CD4-positive, CD25-positive, alpha-beta regulatory T cell (primary cell): ENCODE measurements at places on chromosomes 4 and X. TPM values are rescaled to one million over a fixed set of nuclear protein-coding genes. Genes with fewer than 3 reads are reported as not detected.

The PTPN13 gene
- total RNA-seq, result 4.6 TPM

DNA sequence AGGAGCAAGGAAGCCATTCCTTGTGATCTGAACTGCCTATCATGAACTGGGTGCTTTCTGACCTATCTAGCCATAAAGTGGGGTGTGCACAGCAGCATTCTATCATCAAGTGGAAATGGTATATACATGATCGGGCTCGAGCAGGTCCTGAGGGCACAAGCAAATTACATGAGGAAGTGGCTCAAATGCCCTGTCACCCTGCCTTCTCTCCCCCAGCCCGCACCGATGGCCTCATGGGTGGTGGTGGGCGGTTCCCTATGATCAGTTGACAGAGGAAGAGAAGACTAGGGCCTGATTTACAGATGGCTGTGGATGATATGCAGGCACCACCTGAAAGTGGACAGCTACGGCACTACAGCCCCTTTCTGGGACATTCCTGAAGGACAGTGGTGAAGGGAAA, 46.3 kb upstream of the BCLAF3 start:
- no peak for DNase-seq
- no peaks in the 10 kb centered on the region for H3K36me3 ChIP-seq
- H3K27ac ChIP-seq, result no peak overlapping the region
- H3K4me1 ChIP-seq, result no peaks in the 10 kb centered on the region
- no peak overlapping the region for H3K4me3 ChIP-seq

The CSAG3 gene
- not detected for total RNA-seq

- H3K36me3 ChIP-seq, result peaks cover 42% of the 10 kb centered on the region
- DNase-seq, result no peak
- H3K4me3 ChIP-seq, result no peak overlapping the region
- H3K27me3 ChIP-seq, result no peaks in the 10 kb centered on the region
These were observed 50.9 kb upstream of the CPLX1 start for GRCh38 chr4:876780-877179.

- DNase-seq, result no peak
- no peaks in the 10 kb centered on the region for H3K36me3 ChIP-seq
- no peak overlapping the region for H3K27ac ChIP-seq
- no peak overlapping the region for H3K4me3 ChIP-seq
- no peaks in the 10 kb centered on the region for H3K4me1 ChIP-seq
These were observed 977.1 kb upstream of the PRKX start for GRCh38 chrX:4690521-4690920.

GRCh38 chr4:168831919-168832762, 177.9 kb downstream of the CBR4 start:
- H3K4me1 ChIP-seq, result peaks cover 16% of the 10 kb centered on the region
- peaks cover 30% of the 10 kb centered on the region for H3K27me3 ChIP-seq
- peak; percentile 8 for DNase-seq
- no peak overlapping the region for H3K4me3 ChIP-seq

The PLXNB3 gene
- total RNA-seq, result 0.52 TPM

GRCh38 chrX:40773188-40773587, 37.8 kb upstream of the MED14 start:
- no peaks in the 10 kb centered on the region for H3K36me3 ChIP-seq
- no peak overlapping the region for H3K4me3 ChIP-seq
- H3K27ac ChIP-seq, result no peak overlapping the region

DNA sequence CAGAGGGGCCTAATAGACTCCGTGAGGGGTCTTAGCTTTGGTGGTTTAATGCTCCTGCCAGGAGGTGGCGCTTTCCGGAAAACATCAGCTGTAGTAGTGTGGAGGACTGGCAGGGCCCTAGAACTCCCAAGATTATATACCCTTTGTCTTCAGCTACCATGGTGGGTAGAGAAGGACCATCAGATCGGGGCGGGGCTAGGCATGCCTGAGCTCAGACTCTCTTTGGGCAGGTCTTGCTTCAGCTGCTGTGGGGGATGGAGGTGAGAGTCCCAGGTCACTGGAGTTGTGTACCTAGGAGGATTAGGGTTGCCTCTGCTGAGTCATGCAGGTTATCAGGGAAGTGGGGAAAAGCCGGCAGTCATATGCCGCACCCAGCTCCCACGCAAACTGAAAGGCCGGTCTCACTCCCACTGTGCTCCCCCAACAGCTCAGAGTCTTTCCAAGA, 63.0 kb upstream of the AGA start:
- H3K36me3 ChIP-seq, result no peaks in the 10 kb centered on the region
- H3K4me1 ChIP-seq, result no peaks in the 10 kb centered on the region
- no peak overlapping the region for H3K27ac ChIP-seq
- no peaks in the 10 kb centered on the region for H3K27me3 ChIP-seq
- no peak overlapping the region for H3K4me3 ChIP-seq

DNA sequence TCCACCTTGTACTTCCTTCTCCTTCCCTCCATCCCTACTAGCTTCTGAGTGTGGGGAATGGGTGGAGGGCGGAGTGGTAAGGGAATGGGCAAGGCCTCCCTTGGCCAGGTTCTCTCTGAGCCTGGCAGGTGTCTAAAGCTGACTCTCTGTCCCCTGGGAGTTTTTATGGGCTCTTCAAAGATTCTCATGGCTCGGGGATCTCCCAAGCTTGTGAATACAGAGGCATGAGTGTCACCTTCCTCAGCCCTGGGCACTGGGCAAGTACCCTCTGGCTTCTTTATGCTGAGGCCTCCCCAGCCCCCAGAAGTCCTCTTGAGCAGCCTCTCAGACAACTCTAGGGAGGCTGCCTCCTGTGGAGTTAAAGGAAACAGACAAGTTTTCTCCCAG, 32.5 kb upstream of the DDX3X start:
- no peak overlapping the region for H3K4me3 ChIP-seq
- no peaks in the 10 kb centered on the region for H3K36me3 ChIP-seq
- no peaks in the 10 kb centered on the region for H3K27me3 ChIP-seq
- no peaks in the 10 kb centered on the region for H3K4me1 ChIP-seq
- DNase-seq, result no peak

The CNKSR2 gene
- 14.7 TPM for total RNA-seq

GRCh38 chr4:26152056-26152455, 168.8 kb upstream of the RBPJ start:
- H3K4me3 ChIP-seq, result no peak overlapping the region
- H3K36me3 ChIP-seq, result no peaks in the 10 kb centered on the region
- H3K27me3 ChIP-seq, result no peaks in the 10 kb centered on the region
- no peaks in the 10 kb centered on the region for H3K4me1 ChIP-seq
- no peak overlapping the region for H3K27ac ChIP-seq

GRCh38 chr4:121535351-121535750, 154.5 kb upstream of the QRFPR start:
- H3K27ac ChIP-seq, result no peak overlapping the region
- H3K36me3 ChIP-seq, result no peaks in the 10 kb centered on the region
- H3K4me3 ChIP-seq, result no peak overlapping the region

DNA sequence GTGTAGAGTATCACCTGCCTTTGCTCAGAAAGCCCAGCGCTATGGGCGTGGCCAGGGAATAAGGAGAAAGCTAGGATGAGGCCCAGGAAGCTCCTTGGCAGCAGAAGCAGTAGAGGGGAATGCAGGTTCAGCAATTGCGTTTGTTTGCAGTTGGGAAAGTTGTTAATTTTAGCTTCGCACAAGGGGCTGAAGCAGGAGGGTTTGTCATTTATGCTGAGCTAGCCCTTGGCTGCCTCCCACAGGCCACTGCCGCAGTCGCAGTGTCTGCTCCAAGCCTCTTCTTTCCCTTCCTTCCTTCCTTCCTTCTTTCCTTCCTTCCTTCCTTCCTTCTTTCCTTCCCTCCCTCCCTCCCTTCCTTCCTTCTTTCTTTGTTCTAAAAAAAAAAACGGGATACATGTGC, 21.5 kb downstream of the FRMPD3 start:
- no peaks in the 10 kb centered on the region for H3K27me3 ChIP-seq
- H3K27ac ChIP-seq, result no peak overlapping the region
- DNase-seq, result no peak
- H3K4me3 ChIP-seq, result no peak overlapping the region

The GYPB gene
- total RNA-seq, result not detected

DNA sequence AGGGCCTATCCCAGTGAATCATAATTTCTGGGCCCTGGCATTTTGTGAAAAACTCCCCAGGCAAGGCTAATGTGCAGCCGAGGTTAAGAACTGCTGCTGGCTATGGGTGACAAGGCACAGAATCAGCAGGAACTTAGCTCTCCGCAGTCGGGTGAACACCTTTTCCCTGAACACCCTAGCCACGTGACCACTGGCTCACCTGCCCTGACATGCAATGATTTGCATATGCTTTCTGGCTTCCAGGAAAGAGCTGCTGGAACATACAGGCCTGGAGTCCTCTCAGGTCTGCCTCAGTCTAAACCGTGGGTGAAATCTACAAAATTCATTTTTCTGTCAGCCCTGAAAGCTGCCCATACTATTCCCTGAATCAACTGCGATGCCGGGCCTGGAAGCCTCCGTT, 56.6 kb downstream of the ZNF827 start:
- H3K27ac ChIP-seq, result no peak overlapping the region
- H3K27me3 ChIP-seq, result no peaks in the 10 kb centered on the region
- H3K4me3 ChIP-seq, result no peak overlapping the region

DNA sequence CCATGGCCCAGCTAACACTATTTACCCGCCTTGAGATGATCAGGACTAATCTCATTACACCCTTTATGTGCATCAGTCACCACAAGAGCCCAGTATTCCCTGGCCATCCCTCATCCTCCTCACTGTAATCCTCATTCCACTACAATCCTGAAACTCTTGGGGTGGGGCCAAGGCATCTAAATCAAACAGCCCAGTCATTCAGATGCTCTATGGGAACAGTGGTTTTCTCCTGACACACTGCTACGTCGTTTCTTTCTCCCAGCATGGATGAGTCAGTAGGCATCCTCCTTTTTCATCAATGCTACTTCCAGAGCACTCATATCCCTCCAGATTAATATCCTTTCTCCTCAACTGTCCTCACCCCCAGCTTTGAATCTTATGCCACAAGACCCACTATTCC, 5.6 kb downstream of the SDAD1 start:
- H3K4me3 ChIP-seq, result no peak overlapping the region
- H3K4me1 ChIP-seq, result peaks cover 30% of the 10 kb centered on the region
- H3K27me3 ChIP-seq, result no peaks in the 10 kb centered on the region
- H3K27ac ChIP-seq, result no peak overlapping the region

The LEF1 gene
- total RNA-seq, result 469 TPM

GRCh38 chr4:122921971-122922876, at the start of gene NUDT6:
Gene NUDT6 (minus strand): TSS chr4:122922597. CDS start chr4:122922572, 25 bp downstream.
- H3K4me3 ChIP-seq, result peak within 1 kb of the TSS; percentile 95

The HAND2 gene
- total RNA-seq, result not detected

DNA sequence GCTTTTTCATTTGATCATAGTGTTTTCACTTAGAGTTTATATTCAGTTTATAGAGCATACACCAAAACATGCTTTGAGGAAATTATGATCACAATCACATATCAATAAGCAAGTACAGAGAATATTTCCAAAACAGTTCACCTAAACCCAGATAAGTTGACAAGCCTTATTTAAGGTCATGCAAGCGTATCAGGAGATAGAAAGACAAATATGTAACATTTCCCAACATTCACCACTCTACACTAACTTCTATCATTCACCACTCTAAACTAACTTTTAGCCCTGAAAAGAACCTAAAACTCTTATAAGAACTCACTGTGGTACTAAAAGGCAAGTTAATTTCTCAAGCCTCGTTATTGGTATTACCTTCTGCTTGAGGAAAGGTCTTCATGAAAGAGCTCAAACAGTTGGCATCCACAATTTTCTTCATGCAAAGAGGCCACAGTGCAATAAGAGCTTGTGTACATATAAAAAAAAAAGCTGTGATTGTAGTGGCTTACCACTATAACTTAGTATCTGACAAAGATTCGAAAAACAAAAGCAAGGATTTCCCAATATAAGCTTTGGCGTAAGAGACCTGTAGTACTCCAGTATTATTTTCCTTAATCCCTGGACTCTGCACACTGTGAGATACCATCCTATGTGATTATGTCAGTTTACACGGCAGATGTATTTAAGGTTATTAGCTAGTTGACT, 903.3 kb downstream of the STIM2 start:
- H3K4me1 ChIP-seq, result no peaks in the 10 kb centered on the region
- no peaks in the 10 kb centered on the region for H3K36me3 ChIP-seq
- H3K4me3 ChIP-seq, result no peak overlapping the region

- no peaks in the 10 kb centered on the region for H3K4me1 ChIP-seq
- no peaks in the 10 kb centered on the region for H3K27me3 ChIP-seq
- no peak overlapping the region for H3K4me3 ChIP-seq
- no peak overlapping the region for H3K27ac ChIP-seq
- peaks cover 82% of the 10 kb centered on the region for H3K36me3 ChIP-seq
These were observed 18.1 kb downstream of the USP38 start for GRCh38 chr4:143202824-143203223.

DNA sequence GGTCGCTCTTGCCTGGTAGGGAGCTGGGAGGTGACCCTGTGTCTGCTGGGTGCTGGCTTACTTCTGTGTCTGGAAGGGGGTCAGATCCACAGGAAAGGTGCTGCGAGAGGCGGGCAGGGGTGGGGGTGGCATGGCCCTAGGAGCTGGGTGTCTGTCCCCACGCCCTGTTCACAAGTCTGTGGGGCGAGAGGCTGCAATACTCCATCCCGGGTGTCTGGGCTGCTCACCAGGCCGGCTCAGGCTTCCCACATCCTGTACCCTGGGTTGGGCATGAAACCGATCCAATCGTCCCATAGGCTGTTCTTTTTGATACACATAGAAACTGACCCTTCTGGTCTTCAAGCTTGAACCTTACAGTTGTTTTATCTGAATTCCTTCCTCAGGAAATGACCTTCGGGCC, 993 bp upstream of the CTAG2 start:
- no peaks in the 10 kb centered on the region for H3K27me3 ChIP-seq
- H3K4me1 ChIP-seq, result no peaks in the 10 kb centered on the region
- DNase-seq, result no peak
- H3K4me3 ChIP-seq, result no peak overlapping the region
